ENCODE measurements at places on chromosomes 3 and 15. TPM values are rescaled to one million over a fixed set of nuclear protein-coding genes. Genes with fewer than 3 reads are reported as not detected.

The EPHB1 gene
- 0.46 TPM for total RNA-seq

The TMEM158 gene
- total RNA-seq, result 7.3 TPM

The MCF2L2 gene
- total RNA-seq, result 1.0 TPM

The ZNF860 gene
- 8.9 TPM for total RNA-seq

The FANCD2OS gene
- total RNA-seq, result not detected

DNA sequence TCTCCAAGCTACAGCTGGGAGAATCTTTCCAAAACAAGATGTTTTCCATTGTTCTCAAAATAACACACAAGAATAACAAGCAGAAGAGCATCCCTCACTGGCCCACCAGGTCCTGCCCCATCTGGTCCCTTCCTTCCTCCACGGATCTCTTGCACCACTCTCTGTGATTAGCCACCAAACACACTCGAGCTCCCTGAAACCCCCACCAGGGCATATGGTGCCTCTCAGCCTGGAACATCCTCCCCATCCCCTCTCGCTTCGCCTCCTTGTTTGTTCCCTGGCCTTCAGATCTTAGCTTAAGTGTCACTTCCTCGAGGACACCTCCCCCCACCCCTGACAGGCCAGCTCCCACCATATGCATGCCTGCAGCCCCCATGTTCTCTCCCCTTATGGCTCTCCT is 496.6 kb upstream of the PROK2 start:
- DNase-seq, result no peak

DNA sequence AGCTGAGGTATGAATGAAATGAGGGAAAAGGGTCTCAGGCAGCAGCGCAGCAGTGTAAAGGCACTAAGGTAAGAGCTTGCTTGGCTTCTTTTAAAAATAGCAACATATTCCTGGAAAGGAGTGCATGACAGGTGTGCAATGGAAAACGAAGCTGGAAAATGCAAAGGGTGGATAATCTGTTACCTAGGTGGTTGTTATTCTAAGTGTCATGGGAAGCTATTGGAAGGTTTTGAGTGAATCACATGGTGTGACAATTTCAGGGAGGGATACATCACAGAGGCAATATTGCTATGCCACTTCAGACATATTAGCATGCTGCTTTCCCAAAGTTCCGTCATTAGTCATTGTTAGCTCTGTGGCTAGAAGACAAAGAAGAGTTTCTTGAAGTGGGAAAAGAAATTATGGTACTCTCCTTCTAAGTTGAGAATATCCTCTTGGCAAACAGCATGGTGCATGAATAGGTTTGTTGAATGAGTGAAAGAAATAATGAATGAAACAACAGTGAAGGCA is 28.7 kb upstream of the TMEM45A start:
- DNase-seq, result no peak

- no peak for DNase-seq
Measured at GRCh38 chr15:79394231-79394630, 37.9 kb upstream of the MINAR1 start.

- DNase-seq, result no peak
Measured at GRCh38 chr3:182869059-182869458, 75.8 kb downstream of the ATP11B start.

DNA sequence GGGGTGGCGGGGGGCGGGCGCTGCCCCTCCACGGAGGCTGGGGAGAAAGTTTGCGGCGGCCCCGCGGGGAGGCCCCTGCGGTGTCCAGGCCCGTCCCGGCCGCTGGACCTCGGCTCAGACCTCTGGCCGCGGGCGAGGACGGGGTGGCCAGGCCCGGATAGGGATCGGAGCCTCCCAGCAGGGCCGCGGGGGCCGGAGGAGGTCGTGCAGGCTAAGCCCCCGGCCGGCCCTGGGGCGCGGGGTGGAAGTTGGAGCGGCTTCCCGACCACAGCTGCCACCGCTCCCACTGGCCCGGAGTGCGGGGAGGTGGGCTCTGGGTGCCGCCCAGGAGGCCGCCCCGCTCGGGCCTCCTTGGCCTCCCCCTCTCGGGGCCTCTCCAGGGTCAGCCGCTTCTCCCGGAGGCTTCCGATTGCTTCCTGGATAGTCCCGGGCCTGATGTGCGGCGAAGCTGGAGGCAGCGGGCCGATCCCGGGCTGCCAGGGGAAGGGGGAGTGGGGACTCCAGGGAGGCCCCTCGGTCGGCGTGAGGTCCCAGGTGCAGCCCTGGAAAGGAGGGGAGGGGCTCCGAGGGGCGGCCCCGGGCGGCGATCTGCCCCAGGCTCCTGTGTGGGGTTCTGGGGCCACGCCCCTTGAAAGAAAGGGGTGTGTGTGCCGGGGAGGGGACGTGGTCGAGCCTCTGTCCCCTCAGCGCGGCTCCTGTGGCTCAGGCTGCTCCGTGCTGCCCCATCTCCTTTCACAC is 907 bp downstream of the PLXNA1 start:
- no peak for DNase-seq

GRCh38 chr3:81871358-81872155 is 110.1 kb upstream of the GBE1 start:
- no peak for DNase-seq

- DNase-seq, result peak; percentile 27
Measured at GRCh38 chr3:107753494-107753893, 230.7 kb downstream of the BBX start.

DNA sequence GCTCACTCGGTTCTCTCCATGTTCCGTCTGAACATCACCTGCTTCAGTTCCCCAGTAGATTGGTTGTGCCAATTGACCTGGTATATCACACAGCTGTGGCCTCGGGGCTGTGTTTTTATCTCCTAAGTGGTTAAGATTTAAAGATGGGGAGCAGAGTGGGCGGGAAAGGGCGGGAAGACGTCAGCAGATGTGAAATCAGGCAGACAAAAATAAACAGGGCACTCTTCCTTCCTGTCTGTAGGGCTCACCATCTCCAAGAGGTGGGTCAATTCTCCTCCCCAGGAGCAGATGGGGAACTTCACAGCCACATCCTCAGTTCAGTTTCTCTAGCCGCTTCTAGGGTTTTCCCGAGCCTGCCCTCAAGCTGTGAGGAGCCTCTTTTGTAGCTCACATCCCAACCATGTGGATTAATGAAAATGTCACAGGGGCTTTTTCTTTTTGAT is 26.8 kb upstream of the LIMD1 start:
- DNase-seq, result no peak

GRCh38 chr3:59606638-59607266 is 556.9 kb upstream of the CFAP20DC start:
- DNase-seq, result no peak

- no peak for DNase-seq
Measured at GRCh38 chr15:83283813-83284558, 478 bp downstream of the BNC1 start.

DNA sequence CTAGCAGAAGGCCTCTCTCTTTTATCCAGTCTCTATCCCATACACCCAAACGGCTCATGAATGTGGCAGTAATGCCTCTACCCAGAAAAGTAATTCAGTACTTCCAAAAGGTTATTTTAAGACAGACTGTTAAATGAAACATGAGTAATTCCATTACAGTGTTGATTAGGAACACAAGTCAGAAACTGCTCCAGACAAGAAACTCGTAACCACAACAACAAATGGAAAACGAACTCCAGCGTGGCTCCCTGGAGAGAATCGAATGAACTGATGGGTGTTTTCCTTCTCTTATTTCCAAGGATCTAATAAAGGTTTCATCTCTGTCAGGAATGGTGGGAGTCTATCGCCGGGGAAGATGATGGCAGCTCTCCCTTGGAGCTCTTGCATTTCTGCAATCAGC is 228.4 kb downstream of the MAGI1 start:
- DNase-seq, result no peak

DNA sequence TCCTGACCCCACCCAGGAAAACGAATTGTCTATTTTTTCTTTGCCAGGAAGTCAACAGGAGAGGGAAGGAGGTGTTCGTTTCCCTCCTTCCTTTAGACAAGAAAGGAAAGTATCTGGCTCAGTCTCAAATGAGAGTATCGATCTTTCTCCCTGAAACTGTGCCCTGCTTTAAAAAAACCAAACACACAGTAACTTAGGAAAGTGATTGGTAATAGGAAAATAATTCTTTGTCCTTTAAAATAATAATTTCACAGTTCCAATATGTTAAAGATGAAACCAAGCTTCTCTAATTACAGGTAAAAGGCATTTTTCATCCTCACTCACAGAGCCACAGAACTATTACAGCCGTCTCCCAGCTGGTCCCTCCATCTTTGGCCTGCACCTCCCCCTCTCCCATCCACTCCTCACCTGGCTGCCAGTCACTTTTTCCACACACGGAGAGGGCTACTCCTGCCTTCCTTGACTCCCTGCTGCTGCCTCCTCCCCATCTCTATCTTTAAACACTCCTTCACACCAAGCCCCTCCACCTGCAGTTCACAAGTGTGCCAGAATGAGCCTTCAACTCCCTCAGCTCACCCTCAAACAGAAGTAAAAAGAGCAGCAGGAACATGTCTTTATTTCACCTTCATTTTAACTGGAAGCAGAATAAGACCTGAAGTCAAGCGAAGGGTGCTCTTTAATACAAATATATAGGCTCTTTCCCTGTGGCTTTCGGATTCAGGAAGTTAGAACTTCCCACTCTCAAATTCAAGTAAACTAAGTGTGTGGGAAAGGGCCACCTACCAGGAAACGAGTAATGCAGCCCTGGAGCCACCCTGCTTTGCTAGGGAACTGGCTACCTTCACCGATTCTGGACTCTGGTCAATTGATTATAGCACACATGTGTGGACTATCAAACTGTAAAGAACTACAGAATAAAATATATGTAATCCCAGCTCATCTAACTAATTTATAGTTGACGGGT is 116.4 kb downstream of the SENP2 start:
- DNase-seq, result no peak

DNA sequence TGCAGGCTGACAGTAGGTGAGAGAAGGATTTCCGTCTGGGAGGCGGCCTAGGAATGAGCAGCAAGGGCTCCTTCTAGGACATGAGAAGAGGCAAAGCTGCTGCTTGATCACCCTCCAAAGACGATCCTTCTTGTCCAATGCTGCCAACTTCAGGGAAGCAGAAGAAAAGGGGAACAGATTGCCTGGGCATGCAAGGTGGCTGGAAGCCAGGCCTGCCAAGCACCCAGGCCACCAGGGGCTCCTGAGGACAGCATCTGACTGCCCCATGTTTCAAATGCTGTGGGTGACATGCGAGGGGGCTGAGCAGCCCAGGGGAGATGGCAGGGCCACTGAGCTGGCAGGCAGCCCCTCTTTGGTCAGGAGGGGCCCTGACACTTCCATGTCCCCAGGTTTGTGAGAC is 3.3 kb upstream of the GRIP2 start:
- DNase-seq, result no peak

DNA sequence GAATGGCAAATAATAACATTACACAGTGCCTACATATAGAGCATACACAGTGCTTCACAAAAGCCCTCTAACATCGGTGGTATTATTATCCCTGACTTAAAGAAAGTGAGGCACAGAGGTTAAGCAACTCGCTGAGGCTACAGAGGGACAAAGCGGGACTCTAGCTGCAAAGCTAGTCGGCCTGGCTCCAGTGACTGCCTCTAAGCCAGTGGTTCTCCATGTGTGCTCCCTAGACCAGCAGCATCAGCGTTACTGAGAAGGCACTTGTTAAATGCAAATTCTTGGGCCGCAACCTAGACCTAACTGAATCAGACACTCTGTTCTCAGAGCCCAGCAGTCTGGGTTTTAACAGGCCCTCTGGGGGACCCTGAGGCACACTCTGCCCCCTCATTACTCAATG is 33.1 kb upstream of the LIPC start:
- DNase-seq, result no peak

- DNase-seq, result peak; percentile 48
Measured at GRCh38 chr15:57561041-57561711, 30.5 kb upstream of the MYZAP start.

DNA sequence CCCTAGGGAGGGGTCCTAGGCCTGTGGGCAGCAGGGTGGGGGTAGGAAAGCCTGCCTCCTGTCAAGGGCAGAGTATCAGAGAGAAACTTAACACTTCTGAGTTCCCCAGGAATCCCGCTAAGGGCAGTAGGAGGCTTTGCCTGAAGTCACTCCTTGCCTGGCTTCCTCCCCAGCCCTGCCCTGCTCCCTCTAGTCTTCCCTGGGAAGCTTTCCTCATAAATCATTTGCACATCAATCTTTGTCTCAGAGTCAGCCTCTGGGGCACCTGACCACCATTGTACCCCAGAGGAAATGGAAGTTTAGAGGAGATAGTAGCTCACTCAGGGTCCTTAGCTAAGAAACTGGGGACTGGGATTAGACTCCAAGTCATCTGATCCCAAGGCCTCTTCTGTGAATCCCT is 129.4 kb upstream of the TLE3 start:
- DNase-seq, result no peak

GRCh38 chr3:32481791-32482631 is 20.6 kb downstream of the CMTM6 start:
- DNase-seq, result no peak

DNA sequence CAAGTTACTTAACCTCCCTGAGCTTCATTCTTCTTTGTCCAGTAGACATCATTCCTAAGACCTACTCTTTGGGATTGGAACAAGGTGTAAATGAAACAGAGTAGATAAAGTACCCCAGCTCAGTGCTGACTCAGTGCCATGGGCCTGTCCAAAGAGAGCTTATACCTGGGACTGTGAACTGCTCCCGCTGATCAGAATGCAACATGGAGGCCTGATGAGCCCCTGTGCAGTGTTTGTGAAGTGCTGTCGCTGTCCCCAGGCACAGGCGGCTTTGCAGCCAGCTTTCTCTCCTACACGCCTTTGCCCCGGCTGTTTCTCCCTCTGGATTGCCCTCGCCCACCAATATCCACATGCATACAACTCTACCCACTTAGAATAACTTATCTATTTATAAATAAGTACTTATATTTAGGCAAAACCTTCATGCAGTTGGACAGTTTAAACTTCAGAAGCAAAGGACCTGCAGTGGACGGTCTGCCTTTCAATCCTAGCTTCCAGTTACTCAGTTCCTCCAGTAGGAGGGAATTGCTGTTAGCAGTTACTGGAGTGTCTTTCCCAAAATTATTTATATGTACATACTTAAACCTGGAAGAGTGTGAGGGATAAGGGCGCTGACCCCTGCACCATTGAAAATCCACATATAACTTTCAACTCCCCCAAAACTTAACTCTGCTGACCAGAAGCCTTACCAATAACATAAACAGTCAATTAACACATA is 80.0 kb downstream of the CORO2B start:
- DNase-seq, result no peak

DNA sequence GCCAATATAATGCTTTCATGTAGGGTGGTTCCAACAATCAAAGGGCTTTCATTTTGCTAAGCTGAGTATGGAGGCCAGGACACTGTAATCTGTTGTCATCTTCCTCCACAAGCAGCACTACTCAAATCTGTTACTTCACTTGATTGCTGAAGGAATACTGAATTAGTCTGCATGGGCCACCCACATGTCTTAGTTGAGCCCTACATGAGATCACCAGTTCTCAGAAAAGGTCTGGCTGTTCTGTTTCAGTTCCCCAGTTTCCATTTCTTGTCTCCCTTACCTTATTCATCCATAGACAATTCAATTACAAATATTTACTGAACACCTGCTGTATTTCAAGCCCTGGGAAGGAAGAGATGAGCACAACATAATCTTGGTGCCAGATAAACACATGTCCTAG is 119.2 kb downstream of the FHIT start:
- no peak for DNase-seq

- no peak for DNase-seq
Measured at GRCh38 chr15:74983725-74984231, 11.6 kb upstream of the SCAMP5 start.
